ENCODE measurements at places on chromosomes 2 and 18.
A peak's percentile ranks its signal among the peaks of the same experiment; 100 is the strongest.

DNA sequence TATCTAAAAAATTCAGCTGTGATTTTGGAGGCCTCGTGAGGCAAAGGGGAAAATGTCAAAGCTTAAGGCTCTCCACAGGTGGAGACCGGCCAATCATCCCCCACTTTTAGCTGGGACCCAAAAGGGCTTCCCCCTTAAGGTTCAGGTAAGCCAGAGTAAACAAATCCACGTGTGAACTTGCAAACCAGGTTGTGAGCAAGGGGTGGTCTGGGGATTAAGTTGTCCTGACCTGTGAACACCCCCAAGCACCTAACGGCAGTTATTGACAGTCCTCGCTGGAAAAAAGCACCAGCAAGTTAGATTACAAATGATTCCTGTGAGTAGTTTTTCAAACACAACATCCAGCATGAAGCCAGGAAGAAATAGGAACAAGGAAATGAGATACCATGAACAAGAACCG lies 42.9 kb downstream of the MYO7B start:
- no peak for DNase-seq

DNA sequence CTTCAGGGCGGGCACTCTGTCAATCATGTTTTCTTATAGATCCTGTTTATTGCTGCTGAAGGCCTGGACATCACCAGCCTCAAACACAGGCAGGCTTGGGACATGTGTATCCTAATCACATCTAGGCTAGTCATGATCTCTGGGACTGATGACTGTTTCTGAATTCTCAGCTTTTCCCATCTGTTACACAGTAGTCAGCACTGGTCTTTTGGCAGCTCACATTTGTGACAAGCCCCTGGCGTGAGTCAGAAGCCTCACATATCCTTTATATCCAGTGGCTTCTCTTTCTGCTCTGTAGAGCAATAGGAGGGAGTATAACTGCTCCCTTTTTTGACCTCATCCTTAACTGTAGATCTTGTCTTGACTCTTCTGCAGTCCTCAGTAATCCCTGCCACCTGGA lies 4.5 kb downstream of the SEMA4F start:
- DNase-seq: no peak

GRCh38 chr2:46198966-46199365 lies 98.2 kb upstream of the EPAS1 start:
- DNase-seq: no peak

DNA sequence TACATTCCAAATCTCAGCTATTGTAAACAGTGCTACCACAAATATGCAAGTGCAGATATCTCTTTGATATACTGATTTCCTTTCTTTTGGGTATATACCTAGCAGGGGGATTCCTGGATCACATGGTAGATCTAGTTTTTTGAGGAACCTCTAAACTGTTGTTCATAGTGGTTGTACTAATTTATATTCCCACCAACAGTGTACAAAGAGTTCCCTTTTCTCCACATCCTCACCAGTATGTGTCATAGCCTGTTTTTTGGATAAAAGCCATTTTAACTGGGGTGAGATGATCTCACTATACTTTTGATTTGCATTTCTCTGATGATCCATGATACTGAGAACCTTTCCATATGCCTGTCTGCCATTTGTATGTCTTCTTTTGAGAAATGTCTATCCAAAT lies 6.3 kb upstream of the CCNT2 start:
- DNase-seq: no peak

DNA sequence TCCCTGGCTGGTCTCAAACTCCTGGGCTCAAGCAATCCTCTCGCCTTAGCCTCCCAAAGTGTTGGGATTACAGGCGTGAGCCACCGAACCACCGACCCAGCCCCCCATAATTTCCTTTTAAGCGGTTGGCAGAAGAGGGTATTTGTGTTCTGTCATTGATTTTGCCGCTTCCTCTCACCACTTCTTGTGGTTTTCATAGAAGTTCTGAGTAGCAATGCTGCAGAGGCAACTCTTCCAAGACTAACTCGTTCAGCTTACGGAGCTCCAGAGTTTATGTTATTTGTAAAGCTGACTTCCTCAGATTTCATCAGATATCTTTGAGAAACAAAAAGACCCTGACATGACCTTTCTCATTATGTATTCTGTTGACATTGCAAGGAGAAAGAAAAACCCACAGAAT lies 261.4 kb upstream of the KCNJ3 start:
- no peak for DNase-seq

- no peak for DNase-seq
These were observed 422.2 kb upstream of the FSIP2 start for GRCh38 chr2:185316383-185316782.

DNA sequence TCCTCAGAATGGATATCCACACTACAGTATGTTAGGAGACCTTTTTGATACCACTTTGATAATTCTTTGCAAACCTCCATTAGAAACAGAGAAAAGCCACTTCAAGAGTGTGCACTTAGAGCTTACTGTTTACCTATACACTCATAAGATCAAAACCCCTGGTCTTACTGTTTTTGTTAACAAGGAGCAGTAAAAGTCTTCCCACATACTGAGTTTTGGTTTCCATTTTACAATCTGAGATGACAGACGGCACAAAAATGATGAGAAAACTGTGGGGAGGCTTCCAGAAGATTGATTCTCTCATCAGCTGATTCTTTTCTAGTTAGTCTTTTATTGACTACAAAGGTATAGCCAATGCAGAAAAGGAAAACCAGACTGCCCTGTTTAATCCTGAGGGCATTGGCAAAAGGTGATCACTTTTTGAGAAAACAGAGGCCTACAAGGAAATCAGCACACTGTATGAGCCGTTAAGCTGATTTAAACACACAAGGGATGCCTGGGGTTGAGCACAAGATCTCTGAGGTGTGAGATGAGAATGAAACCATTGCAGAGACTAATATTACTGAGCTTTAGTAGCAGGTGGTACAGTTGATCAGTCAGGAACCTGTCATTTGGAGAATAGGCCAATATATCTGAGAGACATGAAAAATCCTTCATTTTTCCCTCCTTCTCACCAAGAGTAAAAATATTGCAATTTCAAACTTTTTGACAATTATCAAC lies 368.6 kb downstream of the GRB14 start:
- no peak for DNase-seq

DNA sequence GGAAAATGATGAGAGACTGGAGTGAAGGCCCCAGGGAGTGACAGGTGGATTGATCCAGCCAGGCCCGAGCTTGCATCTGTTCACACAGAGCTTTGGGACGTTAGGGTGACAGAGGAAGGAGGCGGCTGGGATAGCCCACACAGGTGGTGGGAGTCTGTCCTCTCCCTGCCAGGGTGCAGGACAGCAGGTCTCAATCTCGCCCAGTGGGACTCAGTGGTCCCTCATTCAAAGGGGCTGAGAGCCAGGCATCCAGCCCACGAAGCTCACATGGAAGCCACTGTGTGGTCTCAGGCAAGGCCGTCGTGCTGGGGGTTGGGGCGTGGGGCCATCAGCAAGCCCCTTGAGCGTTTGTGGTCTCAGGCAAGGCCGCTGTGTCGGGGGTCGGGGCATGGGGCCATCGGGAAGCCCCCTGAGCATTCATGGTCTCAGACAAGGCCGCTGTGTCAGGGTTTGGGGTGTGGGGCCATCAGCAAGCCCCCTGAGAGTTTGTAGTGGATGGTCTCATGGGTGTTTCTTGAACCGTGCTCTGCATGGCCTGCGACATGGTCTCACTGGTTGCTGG lies 8.3 kb downstream of the KCNG2 start:
- DNase-seq: no peak

DNA sequence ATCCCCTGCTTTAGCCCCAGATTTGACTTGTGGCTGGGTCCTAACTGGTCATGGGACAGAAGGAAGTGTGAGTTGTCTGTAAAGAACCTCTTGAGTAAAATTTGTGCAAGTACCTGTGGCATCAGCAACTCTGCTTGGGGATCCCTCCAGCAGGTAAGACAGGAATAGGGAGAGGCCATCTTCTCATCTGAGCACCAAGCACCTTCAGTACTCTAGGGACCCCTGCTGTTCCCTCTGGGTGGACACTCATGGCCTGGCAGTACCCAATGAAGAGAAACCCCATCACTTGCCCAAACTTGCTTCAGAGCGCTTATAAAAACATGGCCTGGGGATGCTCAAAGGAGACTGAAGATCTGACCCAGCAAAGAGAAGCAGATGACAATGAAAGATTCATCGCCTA lies 297.8 kb downstream of the SP3 start:
- no peak for DNase-seq

- no peak for DNase-seq
These were observed 6.4 kb upstream of the IL1RL1 start for GRCh38 chr2:102304711-102305611.

- DNase-seq: peak; percentile 17
These were observed 16.2 kb downstream of the DOCK10 start for GRCh38 chr2:225025917-225026571.

GRCh38 chr2:33111002-33111446 lies 164.3 kb downstream of the LTBP1 start:
- no peak for DNase-seq

- no peak for DNase-seq
These were observed 173.7 kb downstream of the SP3 start for GRCh38 chr2:173791502-173791901.

- DNase-seq: no peak
These were observed 350.3 kb downstream of the MTX2 start for GRCh38 chr2:176619504-176619903.
